ENCODE measurements at places on chromosomes 2 and 18.

DNA sequence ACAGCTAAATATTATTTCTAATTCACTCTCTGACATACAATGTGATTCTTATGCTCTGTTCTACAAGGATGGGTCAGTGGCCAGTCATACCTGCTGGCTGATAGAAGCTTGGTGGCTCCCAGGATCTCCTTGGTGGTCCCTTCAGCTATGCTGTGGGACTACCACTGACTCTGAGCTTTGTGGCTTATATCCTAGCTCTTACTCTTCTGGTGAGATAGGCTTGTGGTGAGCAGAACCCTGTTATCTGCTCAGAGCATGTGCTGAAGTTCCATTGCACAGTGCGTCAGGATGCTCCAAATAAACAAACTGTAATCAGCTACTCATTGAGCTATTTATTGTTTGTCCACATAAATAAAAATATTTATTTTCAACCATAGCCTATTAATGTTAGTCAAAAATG is 51.7 kb downstream of the MFSD6 start:
- no peak for DNase-seq

GRCh38 chr2:126085011-126085795 is 570.8 kb upstream of the GYPC start:
- no peak for DNase-seq

DNA sequence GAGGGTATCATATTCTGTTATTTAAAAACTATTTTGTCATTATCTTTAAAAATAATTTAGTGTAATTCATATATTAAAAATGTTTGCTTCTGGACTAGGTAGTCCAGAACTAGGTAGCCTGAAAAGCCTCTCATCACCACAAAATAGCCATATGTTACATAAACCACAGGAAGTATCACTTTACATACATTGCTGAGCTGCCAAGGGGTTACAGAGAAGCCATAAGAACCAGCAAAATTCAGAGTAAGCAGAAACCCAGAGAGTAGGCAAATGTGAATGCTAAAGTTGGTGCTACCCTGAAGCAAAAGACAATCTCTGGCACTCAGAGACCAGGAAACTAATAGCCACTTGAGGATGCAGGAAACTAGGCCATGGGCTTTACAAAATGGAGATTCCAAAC is 60.9 kb downstream of the LOXHD1 start:
- no peak for DNase-seq

DNA sequence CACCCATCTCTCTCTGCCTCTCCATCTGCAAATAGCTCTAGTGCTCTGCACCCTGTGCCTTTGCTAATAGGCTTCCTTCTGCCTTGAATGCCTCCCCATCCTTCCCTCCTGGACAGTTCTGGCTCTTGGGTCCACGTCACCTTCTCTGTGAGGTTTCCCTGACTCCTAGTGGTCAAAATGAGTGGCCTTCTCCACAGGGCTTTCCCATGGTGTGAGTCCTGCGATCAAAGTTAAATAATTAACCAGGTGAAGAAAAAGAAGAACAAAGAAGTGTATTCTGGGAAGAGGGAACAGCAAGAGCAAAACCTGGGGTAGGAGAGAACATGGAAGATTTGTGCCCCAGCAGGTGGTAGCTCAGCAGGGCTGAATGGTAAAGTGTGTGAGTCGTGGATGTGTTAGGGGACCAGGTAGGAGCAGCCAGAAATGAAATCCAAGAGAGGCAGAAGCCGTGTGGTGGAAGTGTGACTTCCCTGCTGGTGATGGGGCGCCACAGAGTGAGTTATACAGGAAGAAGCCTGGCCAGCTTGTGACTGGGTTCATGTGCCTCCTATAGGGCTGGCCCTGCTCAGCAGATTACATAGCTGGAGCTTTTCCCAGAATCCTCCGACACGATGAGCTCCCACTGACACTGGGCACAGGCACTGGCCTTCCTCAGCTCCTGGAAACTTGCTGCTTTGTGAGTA is 93.8 kb upstream of the LDAH start:
- DNase-seq, result no peak

DNA sequence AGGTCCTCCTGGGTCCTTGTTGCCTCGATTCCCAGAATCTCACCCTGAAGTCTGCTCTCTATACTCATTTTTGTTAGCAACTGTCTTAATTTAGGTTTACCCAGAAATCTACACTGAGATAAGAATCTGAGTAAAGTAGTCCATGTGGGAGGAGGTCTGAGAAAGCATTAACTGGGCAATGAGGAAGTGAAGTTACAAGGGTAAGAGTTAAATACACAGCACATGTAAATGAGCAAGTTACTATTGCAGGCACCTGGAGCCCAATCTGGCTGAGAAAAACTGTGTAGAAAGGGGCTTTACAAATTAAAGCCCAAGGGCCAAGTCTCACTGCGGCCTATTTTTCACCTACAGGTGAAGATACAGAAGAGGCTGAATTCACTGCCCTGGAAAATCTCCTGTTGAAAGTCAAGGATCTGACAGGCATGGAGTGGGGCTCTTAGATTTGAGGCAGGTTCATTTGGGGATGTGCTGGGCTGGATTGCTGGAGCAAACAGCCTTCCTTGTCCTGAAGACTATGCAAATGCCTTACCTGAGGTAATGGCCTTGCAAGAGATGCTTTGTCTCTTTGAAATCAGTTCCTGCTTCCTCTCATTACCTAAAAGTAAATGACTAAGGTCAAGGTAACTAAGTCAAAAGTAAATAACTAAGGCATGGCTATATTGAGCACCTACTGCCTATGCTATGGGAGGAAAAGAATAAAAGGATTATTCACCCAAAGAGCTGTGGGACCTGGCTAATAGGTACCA is 84.4 kb upstream of the DYNAP start:
- DNase-seq, result no peak

DNA sequence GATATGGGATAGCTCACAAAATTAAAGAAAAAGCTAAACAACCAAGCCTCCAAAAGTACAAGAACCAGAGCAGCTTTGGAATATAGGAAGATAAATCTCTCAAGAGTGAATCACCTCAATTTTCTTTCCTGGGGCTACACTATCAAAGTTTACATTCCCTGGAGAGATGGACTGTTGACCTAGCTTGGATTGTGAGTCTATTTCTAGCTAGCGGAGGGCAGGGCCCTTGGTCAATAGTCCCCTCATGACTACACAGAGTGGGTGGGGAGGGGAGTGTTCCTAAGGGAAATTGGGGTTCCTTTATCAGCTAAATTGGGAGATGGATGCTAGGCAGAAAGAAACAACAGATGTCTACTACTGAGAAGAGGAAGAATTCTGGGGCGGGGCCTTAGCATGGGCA is 29.9 kb upstream of the EIF2AK3 start:
- no peak for DNase-seq

GRCh38 chr18:55323051-55323994 is 264.7 kb downstream of the TCF4 start:
- DNase-seq, result no peak

GRCh38 chr2:231696004-231696367 is 12.3 kb upstream of the PTMA start:
- no peak for DNase-seq

GRCh38 chr2:239619369-239619768 is 218.5 kb upstream of the HDAC4 start:
- DNase-seq, result no peak

DNA sequence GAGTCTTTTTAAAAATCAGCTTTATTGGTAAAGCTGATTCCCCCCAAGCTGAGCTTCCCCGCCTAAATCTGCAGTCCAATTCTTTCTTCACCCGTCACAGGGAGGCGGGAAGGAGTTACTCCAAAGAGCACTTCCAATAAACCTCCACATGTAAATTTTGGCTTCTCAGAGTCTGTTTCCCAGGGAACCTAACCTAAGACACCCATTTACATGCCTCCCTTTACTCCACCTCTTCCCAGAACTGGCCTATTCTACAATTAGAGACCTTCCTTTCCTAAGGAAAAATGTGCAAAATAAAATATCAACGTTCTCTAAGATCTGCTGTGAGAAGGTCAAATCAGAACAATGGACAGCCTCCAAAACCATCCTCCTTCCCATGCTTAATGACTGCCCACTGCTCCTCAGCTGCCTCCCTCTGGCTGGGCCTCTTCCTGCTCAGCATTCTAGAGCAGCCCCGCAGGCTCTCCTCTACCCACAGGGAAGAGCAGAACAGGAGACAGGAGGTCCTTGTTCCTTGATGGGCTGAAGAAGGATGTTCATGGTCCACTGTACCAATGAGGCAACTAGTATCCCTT is 63.6 kb downstream of the ONECUT2 start:
- DNase-seq, result no peak

Data from progenitor cell of endocrine pancreas (in vitro differentiated cells).